ENCODE measurements at places on chromosomes 7 and 10.

GRCh38 chr7:115827305-115828045 lies 203.1 kb downstream of the TFEC start:
- no peak for DNase-seq

DNA sequence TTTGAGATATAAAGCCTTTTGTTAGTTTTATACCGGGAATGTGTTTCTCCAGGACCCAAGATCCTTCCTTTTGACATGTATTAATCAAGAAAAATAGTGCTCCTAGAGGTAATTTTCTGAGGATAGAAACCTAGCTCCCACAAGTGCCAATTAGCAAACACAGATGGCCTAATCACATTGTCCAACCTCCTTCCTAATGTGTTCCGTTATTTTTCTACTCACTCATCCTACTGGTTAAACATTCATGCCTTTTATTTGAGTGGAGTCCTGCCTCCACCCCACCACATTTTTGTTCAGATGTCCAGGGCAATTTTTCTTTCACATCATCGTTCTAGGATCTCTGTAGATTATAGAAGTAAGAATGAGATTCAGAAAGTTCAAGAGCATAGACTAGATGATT lies 610.0 kb upstream of the MBL2 start:
- DNase-seq, result no peak

DNA sequence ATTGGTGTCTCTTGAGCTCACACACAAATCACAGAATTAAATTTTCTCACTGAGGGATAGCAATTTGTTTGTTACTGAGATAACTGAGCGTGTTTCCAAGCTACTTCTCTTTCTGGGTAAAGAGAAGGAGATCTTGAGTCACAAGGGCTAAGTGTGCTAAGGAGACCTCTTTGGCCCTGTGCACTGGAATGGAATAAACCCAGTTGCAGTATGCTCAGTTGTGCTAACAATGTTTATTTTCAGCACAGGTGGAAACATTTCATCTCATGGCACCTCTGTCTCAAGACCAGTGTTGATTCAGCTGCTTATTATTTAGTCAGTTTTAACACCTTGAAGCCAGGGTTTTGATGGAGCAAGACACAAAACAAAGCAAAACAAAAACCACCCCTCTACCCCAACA lies 22.5 kb upstream of the UBE2H start:
- no peak for DNase-seq

DNA sequence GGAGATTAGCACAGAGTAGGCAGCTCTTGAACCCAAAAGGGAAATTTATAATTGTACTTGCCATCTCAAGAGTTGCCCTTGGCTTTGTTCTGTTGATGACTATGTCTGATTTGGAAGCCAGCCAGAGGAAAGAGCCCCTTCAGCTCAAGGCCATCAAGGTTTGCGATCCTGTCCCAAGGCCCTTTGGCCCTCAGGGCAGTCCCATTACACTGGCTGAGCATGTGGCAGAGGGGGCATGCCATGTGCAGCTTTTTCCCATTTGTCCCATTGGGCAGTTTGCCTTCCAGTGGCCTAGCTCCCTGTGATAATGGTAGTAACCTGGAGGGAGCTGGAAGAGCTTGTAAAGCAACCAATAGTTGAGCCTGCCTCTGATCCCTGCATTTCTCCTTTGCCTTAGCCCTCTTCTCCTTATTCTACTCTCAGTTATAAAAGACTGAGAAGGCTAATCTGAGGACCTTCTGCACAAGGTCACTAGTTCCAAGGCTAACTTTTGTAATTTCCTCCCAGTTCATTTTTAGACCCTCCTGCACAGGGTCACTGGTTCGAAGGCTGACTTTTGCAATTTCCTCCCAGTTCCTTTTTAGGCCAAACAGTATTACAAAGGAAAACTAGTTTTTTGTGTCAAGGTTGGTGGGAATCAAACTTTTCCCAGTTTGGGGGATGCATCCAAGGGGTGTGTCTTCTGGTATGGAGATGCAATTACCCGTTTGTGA lies 31.0 kb upstream of the ARHGAP12 start:
- DNase-seq, result no peak

DNA sequence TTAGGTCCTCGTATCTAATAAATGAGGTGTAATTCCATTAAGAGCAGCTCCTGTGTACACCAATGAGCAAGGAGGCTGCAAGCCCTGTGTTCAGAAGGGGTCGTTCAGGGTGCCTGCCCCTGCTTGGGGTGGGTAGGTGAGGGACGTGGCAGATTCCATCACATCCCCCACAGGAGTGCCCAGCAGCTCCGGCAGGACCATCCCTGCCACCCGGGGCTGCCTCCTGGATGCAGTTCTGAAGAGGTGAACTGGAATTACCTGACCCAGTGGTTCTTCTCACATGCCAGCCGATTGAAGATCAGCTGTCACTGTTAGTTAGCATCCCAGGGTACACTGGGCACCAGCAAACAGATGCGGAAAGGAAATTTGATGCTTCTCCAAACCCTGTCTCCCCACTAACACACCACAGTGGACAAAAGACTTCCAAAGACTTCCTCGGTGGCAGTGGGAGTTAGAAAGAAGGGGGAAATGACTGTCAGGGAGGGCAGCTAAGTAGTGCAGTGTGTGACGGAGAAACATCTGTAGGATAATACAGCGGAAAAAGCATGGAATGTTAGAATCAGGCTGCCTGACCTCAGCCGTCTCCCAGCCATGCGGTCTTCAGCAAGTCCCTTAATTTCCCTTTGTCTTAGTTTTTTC lies 313.6 kb upstream of the ZMIZ1 start:
- no peak for DNase-seq

GRCh38 chr10:110141185-110141584 lies 66.2 kb upstream of the MXI1 start:
- no peak for DNase-seq

- no peak for DNase-seq
These were observed 19.7 kb downstream of the MET start for GRCh38 chr7:116691664-116692063.

GRCh38 chr10:63576501-63576900 lies 55.3 kb downstream of the REEP3 start:
- DNase-seq, result no peak

DNA sequence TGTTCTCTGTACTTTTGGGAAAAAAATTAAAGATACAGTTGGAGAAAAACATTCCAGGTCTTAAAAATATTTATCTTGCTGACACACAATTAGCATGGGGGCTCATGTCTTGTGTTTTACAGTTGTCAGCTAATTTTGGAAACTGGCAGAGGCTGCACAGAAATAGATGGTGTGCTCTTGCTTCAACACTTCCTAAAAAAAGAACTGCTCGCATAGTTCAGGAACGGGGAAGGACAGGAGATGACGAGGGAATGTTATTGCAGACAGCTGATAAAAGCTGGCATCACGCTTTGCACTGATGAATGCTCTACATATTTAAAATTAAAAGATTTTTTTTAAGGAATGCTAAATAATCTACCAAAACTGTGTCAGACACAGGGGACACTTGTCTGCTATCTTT lies 103.5 kb upstream of the CELF2 start:
- DNase-seq, result no peak

- DNase-seq, result no peak
These were observed 1.7 kb upstream of the CXCL12 start for GRCh38 chr10:44386546-44387052.

DNA sequence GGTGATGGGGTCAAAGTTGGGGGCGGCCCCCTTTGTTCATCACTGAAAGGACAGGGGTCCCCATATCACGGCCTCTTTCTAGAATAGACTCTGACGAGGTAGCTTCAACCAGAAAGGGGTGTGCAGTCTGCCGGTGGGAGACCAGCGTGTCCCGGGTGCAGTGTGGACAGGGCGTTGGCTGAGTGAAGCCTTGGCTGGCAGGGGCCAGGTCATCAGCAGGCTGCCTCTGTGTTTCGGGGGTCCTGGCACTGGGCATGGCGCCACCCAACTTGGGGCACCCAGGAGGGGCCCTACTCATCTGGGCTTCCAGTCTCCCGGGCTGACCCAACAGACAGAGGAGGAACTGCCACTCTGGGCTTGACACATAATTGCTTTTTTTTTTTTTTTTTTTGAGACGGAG lies 3.5 kb upstream of the AMZ1 start:
- DNase-seq, result no peak

DNA sequence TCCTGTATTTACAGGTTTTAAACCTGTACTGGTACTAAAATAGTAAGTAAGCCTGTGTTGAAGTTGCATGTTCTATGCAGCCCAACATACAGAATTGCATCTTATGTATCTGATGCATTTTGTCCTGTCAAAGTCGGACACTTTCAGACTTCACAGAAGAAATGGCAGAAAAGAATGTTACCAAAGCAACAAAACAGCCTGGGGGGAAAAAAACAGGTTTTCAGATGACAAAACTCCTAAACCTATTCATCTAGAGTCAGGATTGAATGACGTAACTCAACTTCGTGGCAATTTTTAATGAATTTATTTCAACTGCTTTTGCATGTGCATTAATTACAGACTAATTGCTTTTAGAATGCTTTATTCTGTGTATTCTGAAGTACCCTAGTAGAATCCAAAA lies 28.4 kb downstream of the CYTH3 start:
- DNase-seq, result no peak

DNA sequence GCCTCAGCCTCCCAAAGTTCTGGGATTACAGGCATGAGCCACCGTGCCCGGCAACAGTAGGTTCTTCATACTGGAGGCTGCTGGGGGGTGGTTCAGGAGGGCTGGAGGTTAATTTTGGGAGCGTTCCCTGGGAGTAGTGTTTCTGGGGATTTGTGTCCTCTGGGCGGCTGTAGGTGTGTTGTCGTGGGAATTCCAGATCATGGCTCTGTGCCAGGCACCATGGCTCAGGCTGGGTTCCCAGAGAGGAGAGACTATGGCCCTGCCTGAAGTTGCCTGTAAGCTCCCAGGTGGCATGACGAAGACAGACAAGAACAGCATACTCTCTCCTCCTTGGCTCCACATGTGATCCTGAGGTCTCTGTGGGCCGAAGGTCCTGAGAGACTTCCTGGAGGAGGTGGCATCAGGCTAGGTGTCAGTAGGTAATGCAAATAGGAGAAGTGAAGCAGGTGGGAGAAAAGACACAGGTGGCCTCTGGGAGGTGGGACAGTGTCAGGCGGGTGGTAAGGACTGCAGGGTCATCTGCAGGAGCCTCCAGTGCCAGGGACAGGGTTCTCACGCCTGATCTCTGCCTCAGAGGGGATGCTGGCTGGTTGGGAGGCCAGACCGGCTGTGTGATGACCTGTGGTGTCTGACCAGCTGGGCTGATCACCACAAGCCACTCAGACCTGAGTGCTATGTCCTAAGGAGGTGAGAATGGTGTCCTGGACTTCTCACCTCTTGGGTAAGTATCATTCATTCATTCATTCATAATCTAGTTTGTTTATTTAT lies 18.7 kb downstream of the CLIP2 start:
- no peak for DNase-seq

DNA sequence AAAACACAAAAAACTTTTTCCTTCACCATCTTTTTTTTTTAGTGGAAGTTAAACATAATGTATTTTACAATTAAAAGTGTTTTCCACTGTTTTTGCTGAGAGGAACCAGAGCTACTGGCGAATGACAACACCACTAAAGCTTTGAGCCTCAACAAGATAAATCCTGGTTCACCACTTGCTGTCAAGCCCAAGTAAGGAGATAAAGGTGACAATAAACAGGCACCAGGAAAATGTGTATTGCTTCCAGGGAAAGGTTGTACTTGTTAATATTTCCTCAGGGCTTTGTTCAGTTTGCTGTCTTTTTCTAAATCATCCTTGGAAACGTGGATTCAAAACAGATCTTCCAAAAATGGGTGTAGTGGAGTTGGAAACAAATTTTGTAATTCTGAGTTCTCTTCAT lies 109.9 kb upstream of the ANKRD30A start:
- no peak for DNase-seq

DNA sequence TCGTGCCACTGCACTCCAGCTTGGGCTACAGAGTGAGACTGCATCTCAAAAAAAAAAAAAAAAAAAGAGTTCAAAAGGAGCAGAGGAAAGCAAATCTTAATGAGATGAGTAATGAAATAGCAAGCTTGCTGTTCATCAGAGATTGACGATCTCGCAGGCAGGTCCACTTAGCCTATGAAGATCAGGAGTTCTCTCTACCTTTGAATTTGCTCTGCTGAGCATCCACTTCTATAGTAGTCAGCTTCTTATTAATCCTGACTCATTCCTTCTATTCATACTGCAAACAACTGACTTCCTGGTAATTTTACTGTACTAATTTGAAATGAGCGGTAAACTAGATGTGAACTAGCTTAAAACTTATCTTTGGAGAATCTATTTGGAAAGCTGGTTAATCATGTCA lies 1014.6 kb downstream of the GATA3 start:
- no peak for DNase-seq

- no peak for DNase-seq
These were observed 13.0 kb downstream of the GALNT17 start for GRCh38 chr7:71144963-71145362.

GRCh38 chr7:27220440-27220955 lies 20.6 kb upstream of the HOXA13 start:
- DNase-seq, result no peak

- DNase-seq, result no peak
These were observed 26.1 kb downstream of the IL2RA start for GRCh38 chr10:6035931-6036575.

GRCh38 chr10:97991871-97992270 lies 38.5 kb downstream of the CRTAC1 start:
- DNase-seq, result no peak

DNA sequence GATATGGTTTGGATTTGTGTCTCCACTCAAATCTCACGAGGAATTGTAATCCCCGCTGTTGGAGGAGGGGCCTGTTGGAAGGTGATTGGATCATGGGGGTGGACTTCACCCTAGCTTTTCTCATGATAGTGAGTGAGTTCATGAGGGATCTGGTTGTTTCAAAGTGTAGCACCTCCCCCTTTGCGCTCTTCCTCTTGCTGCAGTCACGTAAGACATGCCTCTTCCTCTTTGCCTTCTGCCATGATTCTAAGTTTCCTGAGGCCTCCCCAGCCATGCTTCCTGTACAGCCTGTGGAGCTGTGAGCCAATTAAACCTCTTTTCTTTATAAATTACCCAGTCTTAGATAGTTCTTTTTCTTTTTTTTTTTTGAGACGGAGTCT lies 17.1 kb downstream of the CDNF start:
- DNase-seq, result no peak

DNA sequence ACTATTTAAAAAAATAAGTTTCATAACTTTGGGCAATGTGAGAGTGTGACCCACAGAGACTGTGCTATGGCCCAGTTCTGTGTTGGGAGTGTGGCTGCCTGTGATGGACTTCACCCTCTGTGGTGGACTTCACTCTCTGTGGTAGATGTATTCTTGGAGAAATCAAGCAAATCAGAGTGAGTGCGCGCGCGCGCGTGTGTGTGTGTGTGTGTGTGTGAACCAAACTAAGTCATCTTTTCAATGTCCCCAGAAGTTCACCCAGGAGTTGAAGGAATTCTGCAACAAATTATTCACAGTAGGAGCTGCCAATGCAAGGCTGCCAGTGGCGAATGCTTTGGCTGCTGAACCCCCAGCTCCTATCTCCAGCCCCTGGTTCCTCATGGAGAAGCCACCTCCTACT lies 184.5 kb downstream of the ADAM12 start:
- no peak for DNase-seq

GRCh38 chr7:107890493-107890961 lies 456 bp upstream of the DLD start:
- DNase-seq, result no peak

DNA sequence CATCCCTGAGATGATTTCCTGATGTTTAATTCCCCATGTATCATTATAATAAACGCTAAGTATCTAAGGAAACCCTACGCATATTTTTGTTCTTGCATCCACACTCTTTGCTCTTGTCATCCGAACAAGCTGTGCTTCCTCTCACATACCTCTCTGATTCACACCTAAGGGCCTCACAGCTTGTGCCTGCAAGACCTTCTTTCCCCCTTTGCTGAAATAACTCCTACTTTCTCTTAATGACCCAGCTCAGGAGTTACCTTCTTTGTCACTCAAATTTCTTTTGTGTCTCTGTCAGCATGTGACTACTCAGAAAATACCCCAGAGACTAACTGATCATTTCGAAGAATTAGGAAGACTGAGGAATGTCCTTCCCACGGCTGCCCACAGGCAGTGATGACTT lies 209.3 kb upstream of the IMMP2L start:
- no peak for DNase-seq

All from fibroblast of skin of left biceps (primary cell).